ENCODE measurements at places on chromosomes 5 and 9. TPM values are rescaled to one million over a fixed set of nuclear protein-coding genes. Genes with fewer than 3 reads are reported as not detected.

- DNase-seq, result no peak
Measured at GRCh38 chr5:56358703-56359681, 125.9 kb upstream of the ANKRD55 start.

DNA sequence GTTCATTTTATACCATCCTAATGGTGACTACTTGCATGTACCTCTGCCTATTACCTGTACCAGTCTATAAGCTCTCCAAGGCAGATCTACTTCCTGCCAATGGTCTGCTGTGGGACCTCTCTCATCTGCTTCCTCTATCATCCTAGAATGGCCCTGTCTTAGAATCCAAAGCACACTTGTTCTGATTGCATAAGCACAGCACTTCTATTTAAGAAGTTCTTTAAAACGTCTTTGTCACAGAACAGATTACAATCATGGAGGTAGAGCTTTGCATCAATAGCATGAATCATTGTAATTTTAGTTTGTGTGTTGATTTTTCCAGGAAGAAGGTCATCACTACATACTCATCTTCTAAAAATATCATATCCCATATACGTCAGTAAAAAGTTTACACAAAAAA is 131.8 kb upstream of the ACOT12 start:
- no peak for DNase-seq

DNA sequence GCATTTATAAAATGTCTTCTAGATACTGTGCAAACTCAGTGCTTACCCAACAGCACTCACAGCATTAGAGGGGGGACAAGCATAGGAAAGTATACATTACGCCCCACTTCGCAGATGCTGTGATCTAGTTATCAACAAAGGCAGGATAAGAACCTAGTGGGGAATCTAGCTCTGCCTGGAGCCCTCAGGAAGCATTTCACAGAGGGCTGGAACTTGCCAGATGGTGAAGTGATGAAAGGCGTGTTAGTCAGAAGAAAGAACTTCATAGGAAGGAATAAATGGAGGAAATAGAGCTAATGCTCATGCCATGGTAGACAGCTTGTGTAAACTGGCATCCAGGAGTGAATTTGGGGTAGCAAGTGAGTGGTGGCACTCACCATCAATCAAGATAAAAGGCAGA is 25.8 kb downstream of the DIRAS2 start:
- DNase-seq, result no peak

- no peak for DNase-seq
Measured at GRCh38 chr5:142900927-142901326, 130.8 kb downstream of the ARHGAP26 start.

- no peak for DNase-seq
Measured at GRCh38 chr5:96070622-96071225, 109.1 kb upstream of the ELL2 start.

DNA sequence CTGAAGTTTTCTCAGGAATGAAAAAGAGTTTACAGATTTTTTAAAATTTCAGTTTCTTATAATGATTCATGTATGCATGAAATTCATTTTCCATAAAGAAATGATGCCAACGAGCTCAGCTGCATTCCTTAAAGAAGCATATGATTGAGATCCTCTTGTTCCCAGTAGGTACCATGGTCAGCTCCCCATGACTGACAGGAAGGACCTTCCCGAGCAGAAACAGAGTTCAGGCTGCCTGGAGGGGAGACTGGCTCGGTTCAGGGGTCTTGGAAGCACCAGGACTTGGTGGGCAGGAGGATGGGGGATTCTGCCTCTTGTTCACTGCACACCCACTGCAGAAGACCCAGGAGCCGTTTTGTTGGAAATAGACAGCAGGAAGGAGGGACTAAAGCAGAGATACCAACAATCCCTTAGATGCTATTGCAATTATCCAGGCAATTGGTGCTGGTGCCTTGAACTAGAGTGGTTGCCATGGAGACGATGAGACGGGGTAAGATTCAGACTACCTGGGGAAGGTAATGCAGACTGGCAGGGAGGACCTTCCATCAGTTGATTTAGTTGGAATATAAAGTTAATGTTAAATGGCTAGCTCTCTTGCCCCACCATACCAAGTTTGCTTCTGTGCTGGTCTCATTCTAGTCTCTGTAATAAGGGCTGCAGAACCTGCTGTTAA is 447.8 kb downstream of the MTRR start:
- no peak for DNase-seq

DNA sequence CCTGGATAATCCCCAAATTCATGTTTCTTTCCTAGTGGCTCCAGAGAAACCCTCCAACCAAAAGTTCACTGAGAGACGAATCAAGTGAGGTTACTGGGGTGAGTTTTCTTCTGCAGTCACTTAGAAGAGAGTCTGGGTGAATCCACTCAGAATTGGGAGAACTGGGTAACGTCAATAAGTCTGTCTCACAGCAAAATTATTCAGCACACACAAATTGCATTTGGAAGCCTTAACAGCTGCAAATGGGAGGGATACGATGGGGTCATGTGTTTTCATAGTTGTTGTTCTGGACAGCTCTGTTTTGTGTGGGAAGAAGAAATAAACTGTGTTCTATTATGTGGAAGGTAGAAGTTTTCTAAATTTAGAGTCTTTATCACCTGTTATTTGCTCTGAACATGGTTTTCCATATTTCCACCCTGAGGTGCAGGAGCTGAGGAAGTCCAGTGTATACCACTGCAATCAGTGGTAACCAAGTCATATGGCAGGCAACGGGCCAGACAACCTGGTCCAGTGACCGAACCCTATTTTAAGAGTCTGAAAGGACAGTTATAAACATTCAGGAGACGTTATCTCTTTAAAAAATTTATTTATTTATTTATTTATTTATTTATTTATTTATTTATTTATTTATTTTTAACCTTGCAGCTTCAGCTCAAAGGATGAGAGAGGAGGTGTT is 21.9 kb downstream of the MARCHF3 start:
- DNase-seq, result no peak

- no peak for DNase-seq
Measured at GRCh38 chr5:36494841-36495601, 111.4 kb upstream of the SLC1A3 start.

The ARL14EPL gene
- total RNA-seq, result not detected

The IL4 gene
- total RNA-seq, result not detected

The NANS gene
- total RNA-seq, result 22.1 TPM

The SMIM32 gene
- total RNA-seq, result not detected
